ENCODE measurements at places on chromosomes 1 and 21.
A peak's percentile ranks its signal among the peaks of the same experiment; 100 is the strongest.

DNA sequence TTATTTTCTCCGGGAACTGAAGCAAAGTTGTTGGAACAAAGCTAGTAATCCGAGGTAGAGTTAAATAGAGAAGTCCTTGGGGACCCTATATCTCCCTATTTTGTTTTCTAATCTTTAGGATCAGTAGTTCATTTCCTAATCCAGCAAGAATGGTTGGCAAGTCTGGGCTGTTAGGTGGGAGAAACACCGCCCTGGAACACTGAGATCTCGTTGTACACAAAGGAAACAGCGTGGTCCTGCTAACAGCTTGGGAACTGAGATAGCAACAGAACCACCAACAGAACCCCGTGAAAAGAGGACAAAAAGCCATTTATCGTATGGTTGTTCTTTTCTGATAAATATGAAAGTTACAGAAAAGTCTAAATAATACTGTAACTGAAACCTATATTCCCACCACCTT lies 121.9 kb upstream of the CDC42BPA start:
- DNase-seq, result no peak

GRCh38 chr1:2462819-2463218 lies 13.3 kb upstream of the PLCH2 start:
- DNase-seq, result no peak

GRCh38 chr1:119008483-119009311 lies 20.6 kb upstream of the TBX15 start:
- DNase-seq, result peak; percentile 48

GRCh38 chr1:229027622-229028182 lies 243.2 kb upstream of the RAB4A start:
- no peak for DNase-seq

DNA sequence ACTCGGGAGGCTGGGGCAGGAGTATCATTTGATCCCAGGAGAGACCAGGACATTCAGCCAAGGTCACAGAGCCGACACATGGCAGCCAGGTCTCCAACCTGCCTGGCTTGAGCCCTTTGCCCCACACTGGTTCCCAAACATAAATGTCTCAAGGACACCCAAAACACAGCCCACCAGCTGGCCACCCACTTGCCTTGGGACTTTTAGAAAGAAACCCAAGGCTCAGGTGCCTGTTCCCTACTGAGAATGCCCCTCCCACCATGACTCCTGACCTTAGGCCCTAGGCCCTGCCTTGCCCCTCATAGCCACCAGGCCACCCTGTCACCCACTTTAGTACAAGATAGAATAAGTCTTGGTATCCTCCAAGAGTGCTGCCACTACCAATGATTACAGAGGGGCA lies 41.9 kb upstream of the LRP8 start:
- no peak for DNase-seq

DNA sequence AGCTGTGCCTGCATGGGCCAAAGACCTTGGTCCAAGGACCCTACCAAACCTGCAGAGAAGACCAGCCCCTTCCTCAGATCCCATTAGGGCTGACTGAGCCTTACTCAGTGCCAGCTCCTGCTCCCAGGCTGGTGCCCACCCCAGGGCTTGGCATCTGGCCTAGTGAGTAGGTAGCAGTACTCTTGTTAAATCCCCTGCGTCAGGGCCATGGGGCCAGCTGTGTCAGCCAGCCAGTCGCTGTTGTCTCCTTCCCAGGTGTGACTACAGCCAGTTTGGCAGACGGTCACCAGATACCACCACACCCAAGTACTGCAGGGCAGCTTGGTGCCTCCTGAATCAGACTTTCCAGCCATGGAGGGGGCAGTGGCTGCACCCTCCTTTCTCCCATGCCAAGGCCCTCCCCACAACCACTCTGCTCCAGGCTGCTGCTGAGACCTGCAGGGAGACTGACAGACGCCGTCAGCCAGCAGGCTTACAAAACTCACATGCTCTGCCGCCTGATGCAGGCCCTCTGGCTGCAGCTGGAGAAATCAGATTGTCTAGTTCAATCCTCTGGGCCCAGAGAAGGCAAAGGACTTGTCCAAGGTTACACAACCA lies 3.0 kb downstream of the TENT5B start:
- DNase-seq, result no peak

All from erythroblast (primary cell).